Glomerular endothelial cell (primary cell): ENCODE measurements at places on chromosomes 11 and 22. TPM values are rescaled to one million over a fixed set of nuclear protein-coding genes. Genes with fewer than 3 reads are reported as not detected.

Gene PDGFB
- 132 and 333 TPM in 2 replicates for total RNA-seq

Gene ANGPTL5
- total RNA-seq = not detected in 2 replicates

DNA sequence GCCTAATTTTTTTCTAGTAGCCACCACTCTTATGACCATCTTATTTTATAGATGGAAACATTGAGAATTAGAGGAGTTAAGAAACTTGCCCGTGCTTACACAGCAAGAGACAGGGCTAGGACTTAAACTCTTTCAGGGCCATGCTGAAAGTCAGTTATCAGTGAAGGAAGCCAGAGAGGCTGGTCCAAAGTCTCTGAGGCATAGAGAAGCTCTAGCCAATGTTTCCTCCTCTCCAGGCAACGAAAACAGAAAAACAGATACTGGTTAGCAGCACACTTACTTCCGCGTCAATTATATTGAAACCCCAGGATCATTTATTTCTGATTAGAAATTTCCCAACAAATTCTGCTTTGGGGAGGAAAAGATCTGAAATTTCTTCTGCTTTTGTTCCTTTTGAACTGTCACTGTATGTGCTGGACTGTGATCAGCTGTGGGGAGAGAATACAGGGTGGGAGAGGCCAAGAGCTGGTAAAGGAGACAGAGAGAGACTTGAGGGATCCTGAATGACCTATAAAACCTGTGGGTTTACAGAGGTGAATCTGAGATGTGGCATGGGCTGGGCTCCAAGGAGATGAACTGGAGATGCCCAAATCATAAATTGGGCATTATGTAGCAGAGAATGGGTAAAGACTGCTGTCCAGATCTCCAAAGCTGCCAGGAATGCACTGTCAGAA, 37.5 kb upstream of the CAPRIN1 start:
- no peak for DNase-seq

- DNase-seq = no peak
Measured at GRCh38 chr11:116507849-116508695, 264.7 kb downstream of the BUD13 start.

GRCh38 chr11:69928975-69929374, 109.8 kb upstream of the FGF3 start:
- DNase-seq = no peak

DNA sequence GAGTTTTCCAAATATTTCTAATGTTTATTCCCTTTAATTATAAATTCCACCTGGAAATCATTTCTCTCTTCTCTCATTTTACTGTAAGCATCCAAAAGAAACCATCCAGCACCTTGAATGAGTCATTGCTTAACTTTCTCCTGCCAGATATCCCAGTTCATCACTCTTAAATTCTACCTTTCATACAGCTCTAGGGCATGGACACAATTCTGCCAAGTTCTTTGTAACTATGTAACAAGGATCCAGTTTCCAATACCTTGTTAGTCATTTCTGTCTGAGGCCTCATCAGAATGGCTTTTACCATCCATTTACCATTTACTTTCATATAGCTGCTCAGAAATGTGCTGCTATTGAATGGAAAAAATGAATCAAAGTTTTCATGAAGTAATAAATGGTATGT, 455.4 kb upstream of the TENM4 start:
- no peak for DNase-seq

DNA sequence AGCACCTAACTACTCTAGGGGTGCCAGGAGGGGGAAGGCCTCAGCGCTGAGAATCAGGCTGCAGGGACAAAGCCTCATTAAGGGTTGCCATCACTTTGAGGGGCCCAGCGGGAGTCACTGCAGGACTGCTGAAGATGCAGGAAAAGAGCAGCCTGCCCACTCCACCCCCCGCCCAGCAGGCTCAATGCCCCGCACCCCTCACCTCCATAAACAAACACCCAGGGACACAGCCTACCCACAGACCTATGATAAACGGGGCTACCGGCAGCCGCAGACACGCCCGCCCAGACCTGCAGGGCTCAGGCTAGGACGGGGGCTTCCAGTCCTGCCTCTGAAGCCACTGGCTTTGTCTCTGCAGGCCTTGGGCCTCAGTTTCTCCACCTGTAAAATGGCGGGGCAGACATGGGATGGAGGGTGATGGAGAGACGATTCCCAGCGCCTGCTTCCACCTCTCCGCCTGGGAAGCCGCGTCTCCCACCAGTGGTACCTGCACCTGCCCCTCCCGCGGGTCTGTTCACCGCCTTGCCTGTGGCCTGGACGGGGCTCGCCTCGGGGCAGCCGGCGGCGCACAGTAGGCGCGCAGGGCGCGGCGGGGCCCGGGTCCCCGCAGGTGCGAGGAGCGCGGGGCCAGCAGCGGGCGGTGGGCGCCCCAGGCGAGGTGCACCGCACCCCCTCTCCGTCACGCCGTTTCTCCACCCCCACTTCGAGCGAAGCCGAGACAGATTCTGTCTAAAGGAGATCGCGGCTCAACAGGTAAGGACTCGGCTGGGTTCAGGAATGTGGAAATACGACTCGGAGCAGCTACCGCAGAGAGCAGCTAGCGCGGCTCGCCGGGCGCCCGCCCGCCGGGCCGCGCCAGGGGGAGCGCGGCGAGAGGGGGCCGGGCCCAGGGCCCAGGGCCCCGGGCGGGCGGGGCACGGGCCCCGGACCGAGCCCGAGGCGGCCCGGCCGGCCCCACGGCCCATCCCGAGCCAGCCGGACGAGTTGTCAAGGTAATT, 1.5 kb downstream of the WNT7B start:
- no peak for DNase-seq

GRCh38 chr11:101584129-101584515, 315 bp upstream of the TRPC6 start:
- no peak for DNase-seq

DNA sequence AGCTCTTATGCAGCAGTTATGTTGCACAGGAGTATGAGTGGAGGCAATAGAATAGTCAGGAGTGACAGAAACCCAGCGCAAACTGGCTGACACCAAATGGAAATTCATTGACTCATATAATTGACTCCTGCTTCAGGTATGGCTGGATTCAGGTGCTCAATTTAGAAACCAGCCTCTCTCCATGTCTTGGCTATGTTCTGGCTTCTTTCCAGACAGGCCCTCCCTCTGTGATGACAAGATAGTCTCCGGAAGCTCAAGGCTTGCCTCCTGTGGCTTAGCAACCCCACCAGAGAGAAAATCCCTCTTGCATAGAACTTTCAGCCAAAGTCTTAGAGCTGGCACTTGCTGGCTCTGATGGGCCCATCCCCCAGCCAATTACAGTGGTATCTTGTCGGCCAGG, 28.1 kb upstream of the MN1 start:
- DNase-seq = no peak
